ENCODE measurements at places on chromosomes 12 and 14.

GRCh38 chr12:107736914-107737313 is 24.0 kb downstream of the PRDM4 start:
- DNase-seq, result no peak

- DNase-seq, result no peak
Measured at GRCh38 chr14:64708148-64709004, 4.2 kb downstream of the PLEKHG3 start.

DNA sequence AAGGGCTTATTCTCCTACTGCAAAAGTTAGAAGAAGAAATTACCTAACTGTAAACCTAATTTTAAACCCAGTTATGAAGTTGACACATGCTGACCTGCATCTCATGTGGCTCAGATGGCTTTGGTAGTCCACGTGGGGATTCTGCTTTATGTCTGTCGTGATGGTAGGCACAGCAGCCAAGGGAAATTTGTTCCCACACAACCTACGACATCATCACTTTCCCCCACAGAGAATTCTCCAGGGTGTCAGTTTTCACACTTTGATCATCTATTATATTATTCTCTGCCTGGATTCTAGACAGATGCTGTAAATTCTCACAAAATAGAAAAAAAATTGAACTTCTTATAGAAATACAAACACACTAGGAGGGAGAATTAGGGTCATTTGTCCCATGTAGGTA is 70.6 kb downstream of the PTHLH start:
- no peak for DNase-seq

- DNase-seq, result no peak
Measured at GRCh38 chr14:42750771-42751170, 1144.1 kb downstream of the LRFN5 start.

GRCh38 chr12:3661028-3661427 is 91.9 kb downstream of the CRACR2A start:
- DNase-seq, result no peak

DNA sequence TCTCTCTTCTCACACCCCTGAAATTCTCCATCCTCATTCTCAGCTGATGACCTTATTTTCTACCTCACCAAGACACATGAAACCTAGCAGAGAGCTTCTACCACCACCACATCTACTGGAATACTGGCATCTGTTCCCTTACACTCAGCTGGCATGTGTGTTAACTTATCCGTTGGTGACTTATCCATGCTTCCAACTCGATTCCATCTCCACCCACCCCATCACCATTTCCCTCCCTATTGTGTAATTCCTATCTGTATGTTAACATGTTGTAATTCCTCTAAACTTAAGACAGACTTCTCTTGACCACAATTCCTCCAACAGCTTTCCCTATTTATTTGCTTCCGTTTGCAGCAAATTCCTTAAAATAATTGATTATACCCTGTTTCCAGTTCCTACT is 15.4 kb downstream of the C1S start:
- no peak for DNase-seq

DNA sequence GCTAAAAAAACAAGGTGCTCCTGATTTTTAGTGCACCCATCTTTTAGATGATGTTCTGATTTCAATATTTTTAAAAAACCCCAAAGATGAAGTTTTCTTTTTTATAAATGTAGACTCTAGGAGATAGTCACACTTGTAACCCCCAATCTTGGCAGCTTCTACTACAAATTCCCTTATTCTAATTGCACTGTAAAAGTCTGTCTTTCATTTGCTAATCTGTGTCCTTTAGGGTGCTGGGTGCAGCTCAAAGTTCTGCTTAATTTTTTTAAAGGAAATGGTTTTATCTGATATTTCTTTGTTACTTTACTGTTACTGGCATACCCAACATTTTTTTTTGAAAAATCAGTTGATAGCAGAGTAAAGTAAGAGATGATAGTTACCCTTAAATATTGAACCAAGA is 172.0 kb downstream of the TRHDE start:
- DNase-seq, result no peak

GRCh38 chr14:36976571-36977023 is 195.8 kb downstream of the SLC25A21 start:
- no peak for DNase-seq

GRCh38 chr14:37035401-37035800 is 137.0 kb downstream of the SLC25A21 start:
- no peak for DNase-seq

DNA sequence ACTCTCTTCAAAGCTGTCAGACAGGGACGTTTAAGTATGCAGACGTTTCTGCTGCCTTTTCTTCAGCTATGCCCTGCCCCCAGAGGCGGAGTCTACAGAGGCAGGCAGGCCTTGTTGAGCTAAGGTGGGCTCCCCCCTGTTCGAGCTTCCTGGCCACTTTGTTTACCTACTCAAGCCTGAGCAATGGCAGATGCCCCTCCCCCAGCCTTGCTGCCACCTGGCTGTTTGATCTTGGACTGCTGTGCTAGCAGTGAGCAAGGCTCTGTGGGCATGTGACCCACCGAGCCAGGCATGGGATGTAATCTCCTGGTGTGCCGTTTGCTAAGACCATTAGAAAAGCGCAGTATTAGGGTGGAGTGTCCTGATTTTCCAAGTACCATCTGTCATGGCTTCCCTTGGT is 900.4 kb upstream of the MDGA2 start:
- DNase-seq, result no peak

DNA sequence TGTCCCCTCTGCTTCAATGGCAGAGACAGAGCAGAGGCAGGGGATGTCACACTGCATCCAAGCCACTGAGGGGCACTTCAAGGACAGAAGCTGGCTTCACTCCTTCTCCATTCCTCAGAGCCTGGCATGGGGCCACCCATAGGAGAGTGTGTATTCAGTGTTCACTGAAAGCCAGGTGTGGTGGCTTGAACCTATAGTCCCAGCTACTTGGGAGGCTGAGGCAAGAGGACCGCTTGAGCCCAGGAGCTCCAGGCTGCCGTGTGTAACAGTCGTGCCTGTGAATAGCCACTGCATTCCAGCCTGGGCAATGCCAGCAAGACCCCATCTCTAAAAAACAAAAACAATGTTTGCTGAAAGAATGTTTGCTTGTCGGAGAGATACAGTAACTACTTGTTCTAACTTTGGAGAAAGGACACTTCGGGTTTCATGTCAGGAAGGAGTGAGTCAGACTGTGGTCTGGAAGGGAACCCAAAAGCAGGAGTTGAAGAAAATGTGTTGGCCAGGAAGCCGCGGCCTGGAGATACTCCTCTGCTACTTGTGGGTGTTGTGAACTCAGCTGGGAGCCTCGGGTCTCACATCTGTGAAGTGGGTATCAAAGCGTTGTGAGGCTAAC is 43.4 kb downstream of the ELK3 start:
- no peak for DNase-seq

DNA sequence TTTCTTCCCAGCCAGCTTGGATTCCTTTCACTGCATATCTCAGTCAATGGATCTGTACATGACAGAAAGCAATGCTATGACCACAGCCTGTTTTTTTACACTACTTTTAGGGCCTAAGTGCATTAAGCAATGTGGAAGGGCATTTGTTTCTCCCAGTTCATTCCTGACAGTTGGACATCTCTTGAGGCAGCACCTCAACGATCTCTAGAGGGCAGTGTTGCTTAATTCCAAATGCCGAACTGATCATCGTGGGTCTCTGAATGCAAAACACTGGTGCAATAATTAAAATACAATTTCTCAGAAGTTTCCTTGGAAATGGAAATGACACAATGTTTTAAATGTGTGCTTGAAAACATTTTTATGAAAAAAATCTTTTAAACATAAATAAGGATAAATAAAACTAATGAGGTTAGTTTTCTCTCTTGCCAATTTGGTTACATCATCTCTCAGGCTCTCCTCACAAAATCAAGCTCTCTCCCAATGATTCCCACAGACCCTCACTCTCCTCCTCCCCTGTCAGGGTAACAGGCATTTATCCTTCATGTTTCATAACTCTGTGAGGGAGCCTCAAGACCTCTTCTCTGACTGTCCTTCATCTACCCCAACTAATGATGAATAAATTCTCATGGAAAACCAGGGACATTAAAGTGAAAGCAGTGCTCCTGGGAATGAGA is 192.4 kb upstream of the SLC16A7 start:
- DNase-seq, result peak; percentile 58

- DNase-seq, result no peak
Measured at GRCh38 chr14:58027904-58028303, 124.1 kb downstream of the ARMH4 start.

DNA sequence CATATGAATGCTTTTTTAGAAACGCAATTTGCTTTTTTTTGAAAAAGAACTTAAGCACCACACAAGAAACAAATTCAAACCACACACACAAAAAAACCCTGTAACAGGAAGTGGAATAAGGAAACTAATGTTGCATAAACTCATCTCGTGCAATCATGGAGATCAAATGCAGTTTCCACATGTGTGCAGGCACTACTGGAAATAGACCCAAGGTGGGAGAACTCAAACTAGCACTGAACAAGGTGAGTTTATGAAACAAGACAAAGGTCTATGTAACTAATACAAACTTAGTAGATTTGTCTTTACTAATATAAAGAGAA is 17.5 kb downstream of the NIN start:
- DNase-seq, result no peak

- no peak for DNase-seq
Measured at GRCh38 chr12:88258396-88258795, 116.3 kb downstream of the TMTC3 start.

DNA sequence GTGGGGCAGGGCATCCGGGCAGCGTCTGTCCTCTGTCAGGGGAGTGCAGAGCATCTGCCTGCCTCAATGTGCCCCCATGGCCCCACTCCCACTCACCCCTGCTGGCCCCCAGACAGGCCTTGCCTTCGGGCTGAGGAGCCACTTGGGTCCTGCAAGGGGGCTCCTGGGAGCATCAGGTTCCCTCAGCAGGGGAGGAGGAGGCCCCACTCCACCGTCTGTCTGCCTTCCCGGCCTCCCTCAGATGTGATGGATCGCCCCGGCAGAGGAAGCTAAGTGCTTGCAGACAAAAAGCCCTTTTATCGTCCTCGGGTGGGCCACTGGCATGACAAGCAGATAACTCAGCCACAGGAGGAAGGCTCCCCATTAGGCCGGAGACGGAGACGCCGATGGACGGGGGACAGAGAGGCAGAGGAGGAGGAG is 35.1 kb downstream of the NCOR2 start:
- DNase-seq, result peak; percentile 69

DNA sequence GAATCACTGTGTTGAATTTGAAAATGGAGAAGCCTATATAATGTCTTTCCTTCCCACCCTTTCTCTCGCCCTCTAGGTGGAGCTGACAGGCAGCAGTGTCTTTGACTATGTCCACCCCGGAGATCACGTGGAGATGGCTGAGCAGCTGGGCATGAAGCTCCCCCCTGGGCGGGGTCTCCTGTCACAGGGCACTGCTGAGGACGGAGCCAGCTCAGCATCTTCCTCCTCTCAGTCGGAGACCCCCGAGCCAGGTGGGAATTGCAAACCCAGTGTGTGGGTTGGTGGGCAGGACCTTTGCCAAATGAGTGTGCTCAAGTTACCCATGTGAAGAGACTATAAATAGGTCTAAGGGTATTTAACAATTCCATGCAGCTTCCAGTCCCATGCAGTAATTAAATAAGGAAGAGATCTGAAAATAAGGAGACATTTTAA is 274.7 kb downstream of the EGLN3 start:
- DNase-seq, result peak; percentile 80

DNA sequence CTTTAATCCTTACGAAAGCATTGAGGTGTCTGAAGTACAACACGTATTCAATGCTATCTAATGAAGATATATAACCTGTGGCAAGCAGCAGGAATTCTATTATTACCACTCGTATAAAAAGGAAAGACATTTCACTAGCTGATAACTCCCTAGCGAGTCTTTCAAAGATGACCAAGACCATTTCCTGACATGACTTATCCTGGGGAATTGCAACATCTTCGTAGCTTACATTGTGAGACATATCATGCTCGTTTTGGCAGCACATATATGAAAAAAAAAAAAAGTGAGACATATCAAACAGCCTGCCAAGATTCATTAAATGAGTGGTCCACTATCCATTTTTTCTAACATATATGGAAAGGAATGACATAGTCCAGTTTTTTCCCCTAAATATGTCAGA is 337.0 kb downstream of the FSCB start:
- no peak for DNase-seq

GRCh38 chr14:80109055-80109454 is 102.2 kb downstream of the DIO2 start:
- DNase-seq, result no peak

DNA sequence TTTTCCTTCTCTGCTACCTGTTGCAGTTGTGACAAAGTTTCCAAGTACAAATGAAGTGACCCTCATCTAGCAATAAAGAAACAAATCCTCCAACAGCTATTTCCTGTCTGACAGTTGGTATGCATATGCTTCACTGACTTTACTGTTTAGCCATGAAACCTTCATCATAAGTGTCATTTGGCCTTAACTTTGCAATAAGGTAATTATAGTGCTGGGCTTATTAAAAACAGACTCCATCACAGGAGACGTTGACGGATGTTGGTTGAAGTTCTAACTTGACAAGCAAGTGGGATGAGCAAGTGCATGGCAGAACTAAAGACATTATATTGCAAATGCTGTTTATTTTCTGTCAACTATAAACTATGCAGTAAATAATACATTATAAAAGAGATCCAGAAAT is 425.2 kb downstream of the RPS29 start:
- no peak for DNase-seq

- no peak for DNase-seq
Measured at GRCh38 chr14:101508196-101508947, 52.9 kb upstream of the DIO3 start.

DNA sequence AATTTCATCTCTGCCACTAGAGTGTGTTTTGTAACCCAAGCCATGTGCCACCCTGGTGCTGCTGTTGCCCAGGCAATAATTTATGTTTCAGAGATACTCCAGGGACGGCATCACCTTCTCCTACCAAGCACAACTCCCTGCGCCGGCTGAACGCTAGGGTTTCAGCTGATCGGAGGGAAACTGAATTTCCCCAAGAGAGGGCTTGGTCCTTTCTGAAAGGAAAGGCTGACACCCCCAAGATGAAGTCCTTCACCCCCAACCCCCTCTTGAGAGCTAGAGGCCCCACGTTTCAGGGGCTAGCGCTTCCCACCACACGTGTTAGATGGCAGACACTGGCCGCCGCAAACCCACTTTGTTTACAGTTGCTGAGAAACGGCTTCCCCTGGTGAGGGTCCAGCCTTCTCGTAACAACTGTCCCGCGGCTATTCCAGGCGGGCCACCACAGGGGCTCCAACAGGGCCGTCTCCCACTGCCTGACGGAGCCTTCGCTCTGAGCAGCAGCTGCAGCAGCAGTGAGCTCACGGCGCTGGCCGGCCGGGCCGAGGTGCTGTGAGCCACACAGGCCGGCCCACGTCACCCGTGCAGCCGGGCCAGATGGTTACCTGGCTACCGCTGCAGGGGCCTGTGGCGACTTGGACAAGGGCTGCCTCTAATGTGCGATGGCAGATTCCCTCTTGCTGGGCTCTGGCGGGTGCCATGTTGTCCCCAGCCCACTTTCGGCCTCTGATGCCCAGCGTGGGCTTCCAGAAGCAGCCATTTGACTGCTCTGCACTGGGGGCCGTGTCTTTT is 66.4 kb downstream of the TESC start:
- no peak for DNase-seq

DNA sequence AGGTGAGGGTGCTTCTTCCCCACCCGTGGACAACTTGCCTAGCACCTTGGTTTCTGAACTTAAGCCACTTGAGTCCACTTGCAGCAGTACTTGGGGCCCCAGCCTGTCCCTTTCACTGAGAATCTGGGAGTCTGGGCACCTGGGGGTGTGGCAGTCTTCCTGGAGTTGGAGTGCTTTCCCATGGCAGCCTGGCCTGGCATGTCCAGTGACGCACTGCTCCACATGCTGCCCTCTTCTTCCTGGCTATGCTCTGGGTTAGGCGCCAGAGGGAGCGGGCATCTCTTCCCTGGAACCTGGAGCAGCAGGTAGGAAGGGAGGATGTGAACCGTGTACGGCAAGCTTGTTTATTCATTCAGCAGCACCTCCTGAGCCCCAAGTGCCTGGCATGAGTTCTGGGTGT is 76.4 kb downstream of the PAPOLA start:
- peak; percentile 46 for DNase-seq

- DNase-seq, result no peak
Measured at GRCh38 chr12:68865399-68866164, 57.6 kb downstream of the MDM2 start.

Measured in ecto neural progenitor cell (in vitro differentiated cells).